CMK (cell line): ENCODE measurements at places on chromosomes 7 and 10.

DNA sequence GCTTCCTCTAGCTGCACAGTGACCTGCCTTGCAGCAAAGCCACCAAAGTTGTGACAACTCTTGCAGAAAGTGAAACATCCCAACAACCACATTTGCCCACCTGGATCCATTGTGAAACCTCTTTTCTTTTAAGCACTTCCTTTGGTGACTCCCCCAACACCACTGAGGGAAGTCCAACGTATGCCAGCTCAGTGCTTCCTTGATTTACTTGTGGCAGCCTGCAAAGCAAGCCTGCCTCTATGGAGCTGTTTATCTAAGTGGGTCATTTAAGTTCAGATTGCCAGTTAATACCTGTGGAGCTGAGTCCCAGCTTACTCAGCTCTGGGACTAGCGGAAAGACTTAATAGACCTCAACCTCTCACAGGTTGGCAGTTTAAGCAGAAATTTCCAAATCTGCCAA is 230.8 kb upstream of the GHITM start:
- no peak for DNase-seq

GRCh38 chr7:104156842-104157277 is 51.0 kb downstream of the ORC5 start:
- DNase-seq = no peak

DNA sequence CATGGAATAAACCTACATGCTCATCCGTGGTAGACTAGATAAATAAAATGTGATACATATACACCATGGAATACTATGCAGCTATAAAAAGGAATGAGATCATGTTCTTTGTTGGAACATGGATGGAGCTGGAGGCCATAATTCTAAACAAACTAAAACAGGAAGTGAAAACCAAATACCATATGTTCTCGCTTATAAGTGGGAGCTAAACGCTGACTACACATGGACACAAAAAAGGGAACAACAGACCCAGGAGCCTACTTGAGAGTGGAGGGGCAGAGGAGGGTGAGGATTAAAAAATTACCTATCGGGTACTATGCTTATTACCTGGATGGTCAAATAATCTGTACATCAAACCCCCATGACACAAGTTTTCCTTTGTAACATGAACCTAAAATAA is 68.7 kb upstream of the SEC61G start:
- DNase-seq = no peak

DNA sequence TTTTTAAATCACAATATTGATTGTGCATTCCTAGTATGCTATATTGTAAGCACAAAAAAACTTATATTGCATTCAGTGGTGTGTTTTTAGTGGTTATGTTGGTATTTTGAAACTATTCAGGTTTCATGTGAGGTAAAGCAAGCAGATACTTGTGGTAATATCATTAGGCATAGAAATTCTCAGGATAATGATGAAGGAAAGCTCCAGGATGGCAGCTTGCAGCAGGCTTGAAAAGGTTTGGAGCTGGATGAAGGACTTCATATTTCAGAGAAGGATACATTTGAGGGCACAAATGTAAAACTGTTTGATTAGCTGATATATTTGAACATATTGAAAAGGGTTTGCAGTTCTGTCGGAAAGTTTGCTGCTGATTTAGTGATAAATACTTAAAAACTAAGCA is 17.5 kb downstream of the TRIM24 start:
- DNase-seq = no peak
